Adrenal gland (tissue), 19 donors: ENCODE measurements at places on chromosomes 16 and 17. TPM values are rescaled to one million over a fixed set of nuclear protein-coding genes. Genes with fewer than 3 reads are reported as not detected.

GRCh38 chr16:70680495-70681381 is 5.1 kb downstream of the MTSS2 start:
- H3K36me3 ChIP-seq, result peaks cover 45% of the 10 kb centered on the region
- H3K27me3 ChIP-seq, result no peaks in the 10 kb centered on the region
- H3K4me1 ChIP-seq, result peaks cover 49% of the 10 kb centered on the region
- no peak overlapping the region for H3K4me3 ChIP-seq
- no peak overlapping the region for H3K27ac ChIP-seq
- DNase-seq, result peak; percentile 63

GRCh38 chr17:77827511-77827910 is 131.0 kb upstream of the TNRC6C start:
- DNase-seq, result no peak
- H3K36me3 ChIP-seq, result no peaks in the 10 kb centered on the region
- peaks cover 14% of the 10 kb centered on the region for H3K4me1 ChIP-seq
- no peak overlapping the region for H3K27ac ChIP-seq
- H3K27me3 ChIP-seq, result no peaks in the 10 kb centered on the region
- no peak overlapping the region for H3K4me3 ChIP-seq

- H3K4me1 ChIP-seq, result peaks cover 31% of the 10 kb centered on the region
- no peak overlapping the region for H3K4me3 ChIP-seq
- no peak for DNase-seq
- no peaks in the 10 kb centered on the region for H3K27me3 ChIP-seq
- H3K36me3 ChIP-seq, result no peaks in the 10 kb centered on the region
Measured at GRCh38 chr16:28193530-28194423, 18.0 kb downstream of the XPO6 start.

- peak overlapping the region; percentile 98 for H3K4me3 ChIP-seq
- no peaks in the 10 kb centered on the region for H3K27me3 ChIP-seq
- H3K36me3 ChIP-seq, result peaks cover 8% of the 10 kb centered on the region
- H3K27ac ChIP-seq, result peak overlapping the region; percentile 85
- peaks cover 38% of the 10 kb centered on the region for H3K4me1 ChIP-seq
Measured at GRCh38 chr17:39927929-39928857, 661 bp downstream of the LRRC3C start.

DNA sequence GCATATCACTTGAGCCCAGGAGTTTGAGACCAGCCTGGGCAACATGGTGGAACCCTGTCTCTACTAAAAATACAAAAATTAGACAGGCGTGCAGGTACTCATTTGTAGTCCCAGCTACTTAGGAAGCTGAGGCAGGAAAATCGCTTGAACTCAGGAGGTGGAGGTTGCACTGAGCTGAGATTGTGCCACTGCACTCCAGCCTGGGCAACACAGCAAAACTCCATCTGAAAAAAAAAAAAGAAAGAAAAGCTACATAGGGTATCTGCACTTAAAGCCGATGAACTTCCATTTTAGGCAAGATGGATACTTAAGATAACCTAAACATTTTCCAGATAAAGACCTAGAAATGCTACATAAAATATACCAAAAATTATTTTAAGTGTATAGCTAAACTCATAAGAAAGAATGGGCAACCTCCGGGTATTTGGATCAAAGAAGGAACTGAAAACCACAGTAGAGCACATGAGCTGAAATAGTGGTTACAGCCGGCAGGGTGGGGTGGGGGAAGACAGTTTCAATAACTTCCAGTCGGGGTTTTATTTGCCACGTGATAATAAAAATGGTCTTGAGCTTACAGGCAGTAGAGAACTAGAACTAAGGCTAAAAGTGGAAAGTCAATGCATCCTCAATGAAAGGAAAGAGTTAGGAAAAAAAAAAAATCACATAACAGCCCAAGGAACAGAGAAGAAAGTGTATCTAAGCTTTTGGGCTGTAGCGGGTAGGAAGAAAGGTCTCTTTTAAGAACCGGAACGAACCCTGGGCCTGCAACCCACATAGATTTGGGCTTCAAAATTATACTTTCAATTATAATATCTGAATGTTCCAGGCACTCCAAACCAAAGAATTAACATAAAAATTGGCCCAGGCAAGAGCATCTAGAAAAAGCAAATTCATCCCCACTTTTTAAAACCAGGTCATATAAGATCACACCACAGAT is 53.1 kb downstream of the CFDP1 start:
- no peaks in the 10 kb centered on the region for H3K27me3 ChIP-seq
- no peak for DNase-seq
- no peaks in the 10 kb centered on the region for H3K4me1 ChIP-seq

DNA sequence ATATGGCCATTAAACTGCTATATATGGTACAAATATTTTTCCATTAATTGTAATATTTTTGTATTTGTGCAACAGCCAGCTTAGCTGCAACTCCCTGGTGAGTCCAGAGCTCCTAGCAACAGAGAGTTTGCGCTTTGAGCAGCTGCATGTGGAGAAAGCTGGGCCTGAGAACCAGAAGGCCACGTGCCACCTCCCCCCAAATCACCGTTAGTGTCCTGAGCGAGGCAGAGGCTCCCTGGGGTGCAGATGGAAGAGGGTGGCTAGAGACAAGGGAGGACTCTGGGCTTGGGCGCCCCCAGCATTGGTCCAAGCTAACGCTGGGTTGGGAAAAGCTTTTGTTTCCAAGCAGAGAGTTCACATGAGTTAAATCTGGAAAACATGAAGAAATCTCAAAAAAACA is 41.6 kb downstream of the HSBP1 start:
- no peak overlapping the region for H3K4me3 ChIP-seq
- DNase-seq, result no peak
- H3K36me3 ChIP-seq, result no peaks in the 10 kb centered on the region
- H3K27me3 ChIP-seq, result no peaks in the 10 kb centered on the region
- no peaks in the 10 kb centered on the region for H3K4me1 ChIP-seq

DNA sequence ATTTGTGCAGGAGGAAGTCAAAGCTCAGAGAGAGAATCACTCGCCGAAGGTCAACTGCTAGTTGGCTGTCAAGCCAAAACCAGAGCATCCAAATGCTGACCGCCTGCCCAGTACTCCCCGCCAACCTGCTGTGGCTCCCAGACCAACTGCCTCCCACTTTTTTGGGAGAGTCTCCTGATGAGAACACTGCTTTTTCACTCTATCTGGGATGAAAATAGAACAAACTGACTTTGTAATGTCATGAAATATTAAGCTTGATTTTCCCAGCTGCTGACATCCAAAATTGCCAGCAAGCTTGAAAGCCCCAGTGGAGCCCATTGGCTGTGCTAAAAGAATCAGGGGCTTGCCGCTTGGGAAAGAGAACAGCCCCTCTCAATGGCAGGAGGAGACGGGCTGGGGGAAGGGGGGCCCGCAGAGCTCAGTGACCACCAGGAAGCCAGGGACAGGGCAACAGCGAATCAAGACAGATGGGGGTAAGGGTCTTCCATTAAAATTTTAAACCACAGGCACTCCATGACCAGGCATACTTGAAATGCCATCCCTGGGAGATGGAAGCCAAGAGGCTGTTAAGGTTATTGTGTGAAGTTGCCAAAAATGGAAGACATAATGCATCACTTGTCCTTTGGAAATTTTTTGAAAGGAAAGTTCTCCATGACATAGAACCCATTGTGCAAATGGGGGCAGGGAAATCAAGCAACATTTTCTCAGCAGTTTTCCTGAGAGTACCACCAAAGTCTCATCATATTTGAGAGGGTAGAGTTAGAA is 125.7 kb upstream of the CDH5 start:
- DNase-seq, result no peak
- H3K4me3 ChIP-seq, result no peak overlapping the region
- no peaks in the 10 kb centered on the region for H3K4me1 ChIP-seq
- H3K27ac ChIP-seq, result no peak overlapping the region
- H3K36me3 ChIP-seq, result no peaks in the 10 kb centered on the region

- no peak for DNase-seq
- no peak within 1 kb of the TSS for H3K27ac ChIP-seq
- no peaks in the 10 kb centered on the region for H3K4me1 ChIP-seq
- H3K4me3 ChIP-seq, result no peak within 1 kb of the TSS
- no peaks in the 10 kb centered on the region for H3K36me3 ChIP-seq
Measured at GRCh38 chr17:43953746-43954145, at the start of gene PYY. PYY (minus strand) TSS chr17:43953940; CDS start chr17:43953483, 457 bp downstream.

DNA sequence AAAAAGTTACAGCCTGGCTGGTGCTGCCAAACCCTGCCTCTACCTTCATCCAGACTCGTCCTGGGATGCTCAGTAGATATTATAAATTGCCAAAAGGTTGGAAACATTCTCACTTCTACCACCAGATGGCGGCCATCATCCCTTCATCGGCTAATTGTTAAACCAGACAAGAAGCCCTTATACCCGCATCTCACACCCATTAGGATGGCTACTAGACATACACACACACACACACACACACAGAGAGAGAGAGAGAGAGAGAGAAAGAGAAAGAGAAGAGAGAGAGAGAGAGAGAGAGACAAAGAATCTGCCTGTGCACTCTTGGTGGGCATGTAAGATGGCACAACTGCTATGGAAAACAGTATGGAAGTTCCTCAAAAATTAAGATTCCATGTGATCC is 15.0 kb upstream of the SCIMP start:
- H3K36me3 ChIP-seq, result no peaks in the 10 kb centered on the region
- no peak overlapping the region for H3K27ac ChIP-seq
- DNase-seq, result peak; percentile 88
- no peaks in the 10 kb centered on the region for H3K4me1 ChIP-seq
- H3K4me3 ChIP-seq, result no peak overlapping the region

DNA sequence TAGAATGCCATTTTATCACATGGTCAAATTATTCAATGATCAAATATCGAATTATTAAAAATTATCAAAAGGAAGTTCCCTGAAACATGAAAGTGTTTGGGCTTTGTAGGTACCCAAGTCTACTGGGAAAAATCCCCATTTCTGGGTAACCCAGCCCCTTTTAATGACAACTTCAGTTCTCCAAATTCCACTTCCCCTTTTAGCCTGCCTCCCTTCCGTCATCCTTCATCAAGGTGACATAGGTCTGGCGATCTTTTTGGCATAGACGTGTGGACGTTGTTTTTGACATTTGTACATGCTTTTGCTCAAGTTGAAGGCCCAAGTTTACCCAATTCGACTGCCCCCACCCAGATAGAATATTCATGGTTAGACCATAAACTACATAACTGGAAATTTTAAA is 660.9 kb downstream of the MAF start:
- DNase-seq, result no peak
- H3K27me3 ChIP-seq, result no peaks in the 10 kb centered on the region
- H3K36me3 ChIP-seq, result no peaks in the 10 kb centered on the region
- H3K27ac ChIP-seq, result no peak overlapping the region

- H3K27ac ChIP-seq, result no peak overlapping the region
- H3K27me3 ChIP-seq, result no peaks in the 10 kb centered on the region
- H3K36me3 ChIP-seq, result no peaks in the 10 kb centered on the region
- peaks cover 39% of the 10 kb centered on the region for H3K4me1 ChIP-seq
- DNase-seq, result no peak
Measured at GRCh38 chr17:66406701-66407644, 104.6 kb downstream of the PRKCA start.

SLC22A31 gene
- not detected for total RNA-seq

KATNIP gene
- 20.6 TPM for total RNA-seq

MARCHF10 gene
- not detected for total RNA-seq

CCL22 gene
- total RNA-seq, result not detected

ADGRG1 gene
- 45.8 TPM for total RNA-seq

NUPR1 gene
- 232 TPM for total RNA-seq
